ENCODE measurements at places on chromosomes 4 and X. TPM values are rescaled to one million over a fixed set of nuclear protein-coding genes. Genes with fewer than 3 reads are reported as not detected.

GRCh38 chr4:63717384-63717783 is 691.9 kb downstream of the TECRL start:
- DNase-seq = no peak

Gene COMMD8
- 15.9 TPM for total RNA-seq

- DNase-seq = no peak
Measured at GRCh38 chr4:187084701-187085100, 361.0 kb upstream of the FAT1 start.

GRCh38 chr4:5884796-5885195 is 8.1 kb downstream of the CRMP1 start:
- no peak for DNase-seq

Data from activated T-helper 1 cell treated with anti-CD3 and anti-CD28 coated beads, Interleukin-12 subunit alpha, Interleukin-12 subunit beta, Interleukin-2, Interleukin-4 antibody, amounts not matched to agents 30 ng/mL and 10 ng/mL and 1 ng/mL, durations not matched to agents 14 hours and 24 hours and 36 hours (primary cell).